Nephron progenitor cell (in vitro differentiated cells): ENCODE measurements at places on chromosomes 6 and 20.

GRCh38 chr20:11222243-11222642 lies 548.4 kb upstream of the JAG1 start:
- peaks cover 17% of the 10 kb centered on the region for H3K4me1 ChIP-seq
- no peak for DNase-seq
- H3K4me3 ChIP-seq, result no peak overlapping the region
- H3K36me3 ChIP-seq, result no peaks in the 10 kb centered on the region
- no peaks in the 10 kb centered on the region for H3K27me3 ChIP-seq

- peaks cover 5% of the 10 kb centered on the region for H3K36me3 ChIP-seq
- H3K27me3 ChIP-seq, result peaks cover 4% of the 10 kb centered on the region
- peaks cover 26% of the 10 kb centered on the region for H3K4me1 ChIP-seq
- H3K4me3 ChIP-seq, result peak within 1 kb of the TSS; percentile 88
- peak within 1 kb of the TSS; percentile 85 for H3K27ac ChIP-seq
- DNase-seq, result peak; percentile 98
Observed at GRCh38 chr6:34248727-34249468, at the start of gene SMIM29. Gene SMIM29 (minus strand): TSS chr6:34249006. CDS start chr6:34247791, 1,215 bp downstream.

- no peak overlapping the region for H3K4me3 ChIP-seq
- no peak overlapping the region for H3K27ac ChIP-seq
- no peak for DNase-seq
- H3K27me3 ChIP-seq, result peaks cover 4% of the 10 kb centered on the region
- no peaks in the 10 kb centered on the region for H3K36me3 ChIP-seq
- H3K4me1 ChIP-seq, result peaks cover 13% of the 10 kb centered on the region
Observed at GRCh38 chr6:27066381-27066780, 181.1 kb upstream of the PRSS16 start.

- H3K36me3 ChIP-seq, result no peaks in the 10 kb centered on the region
- peak overlapping the region; percentile 47 for H3K4me3 ChIP-seq
- peaks cover 61% of the 10 kb centered on the region for H3K27me3 ChIP-seq
- peaks cover 24% of the 10 kb centered on the region for H3K4me1 ChIP-seq
- peak overlapping the region; percentile 2 for H3K27ac ChIP-seq
Observed at GRCh38 chr6:33976437-33977360, 169.2 kb downstream of the GRM4 start.

- DNase-seq, result no peak
- H3K4me1 ChIP-seq, result peaks cover 17% of the 10 kb centered on the region
- peaks cover 4% of the 10 kb centered on the region for H3K27me3 ChIP-seq
- no peak overlapping the region for H3K4me3 ChIP-seq
- peak overlapping the region; percentile 81 for H3K27ac ChIP-seq
Observed at GRCh38 chr6:73558624-73559398, 38.0 kb upstream of the EEF1A1 start.

- H3K27me3 ChIP-seq, result no peaks in the 10 kb centered on the region
- H3K4me3 ChIP-seq, result no peak overlapping the region
- DNase-seq, result no peak
- H3K4me1 ChIP-seq, result peaks cover 13% of the 10 kb centered on the region
- H3K36me3 ChIP-seq, result no peaks in the 10 kb centered on the region
Observed at GRCh38 chr6:84685983-84686584, 78.3 kb downstream of the TBX18 start.

- no peak for DNase-seq
- peaks cover 36% of the 10 kb centered on the region for H3K4me1 ChIP-seq
- peaks cover 16% of the 10 kb centered on the region for H3K27me3 ChIP-seq
- H3K4me3 ChIP-seq, result no peak overlapping the region
- H3K36me3 ChIP-seq, result no peaks in the 10 kb centered on the region
Observed at GRCh38 chr6:36320475-36320874, 16.2 kb downstream of the BNIP5 start.

GRCh38 chr20:42686057-42686456 lies 503.6 kb downstream of the PTPRT start:
- H3K36me3 ChIP-seq, result no peaks in the 10 kb centered on the region
- no peak overlapping the region for H3K27ac ChIP-seq
- no peak for DNase-seq
- H3K4me3 ChIP-seq, result no peak overlapping the region
- H3K4me1 ChIP-seq, result no peaks in the 10 kb centered on the region

GRCh38 chr20:44736170-44737021 lies 9.3 kb upstream of the KCNK15 start:
- H3K27me3 ChIP-seq, result peaks cover 8% of the 10 kb centered on the region
- H3K27ac ChIP-seq, result no peak overlapping the region
- H3K4me3 ChIP-seq, result no peak overlapping the region

GRCh38 chr6:140485740-140486449 lies 1111.4 kb upstream of the CITED2 start:
- H3K4me3 ChIP-seq, result no peak overlapping the region
- no peaks in the 10 kb centered on the region for H3K36me3 ChIP-seq
- H3K27ac ChIP-seq, result no peak overlapping the region
- H3K27me3 ChIP-seq, result no peaks in the 10 kb centered on the region
- no peak for DNase-seq
- no peaks in the 10 kb centered on the region for H3K4me1 ChIP-seq

GRCh38 chr20:24736131-24736843 lies 212.8 kb upstream of the CST7 start:
- H3K4me3 ChIP-seq, result no peak overlapping the region
- H3K27me3 ChIP-seq, result no peaks in the 10 kb centered on the region
- no peak for DNase-seq
- H3K36me3 ChIP-seq, result no peaks in the 10 kb centered on the region
- H3K4me1 ChIP-seq, result peaks cover 32% of the 10 kb centered on the region

- no peak for DNase-seq
- peaks cover 59% of the 10 kb centered on the region for H3K4me1 ChIP-seq
- H3K27ac ChIP-seq, result no peak overlapping the region
Observed at GRCh38 chr6:52591832-52592231, 15.0 kb upstream of the TRAM2 start.

DNA sequence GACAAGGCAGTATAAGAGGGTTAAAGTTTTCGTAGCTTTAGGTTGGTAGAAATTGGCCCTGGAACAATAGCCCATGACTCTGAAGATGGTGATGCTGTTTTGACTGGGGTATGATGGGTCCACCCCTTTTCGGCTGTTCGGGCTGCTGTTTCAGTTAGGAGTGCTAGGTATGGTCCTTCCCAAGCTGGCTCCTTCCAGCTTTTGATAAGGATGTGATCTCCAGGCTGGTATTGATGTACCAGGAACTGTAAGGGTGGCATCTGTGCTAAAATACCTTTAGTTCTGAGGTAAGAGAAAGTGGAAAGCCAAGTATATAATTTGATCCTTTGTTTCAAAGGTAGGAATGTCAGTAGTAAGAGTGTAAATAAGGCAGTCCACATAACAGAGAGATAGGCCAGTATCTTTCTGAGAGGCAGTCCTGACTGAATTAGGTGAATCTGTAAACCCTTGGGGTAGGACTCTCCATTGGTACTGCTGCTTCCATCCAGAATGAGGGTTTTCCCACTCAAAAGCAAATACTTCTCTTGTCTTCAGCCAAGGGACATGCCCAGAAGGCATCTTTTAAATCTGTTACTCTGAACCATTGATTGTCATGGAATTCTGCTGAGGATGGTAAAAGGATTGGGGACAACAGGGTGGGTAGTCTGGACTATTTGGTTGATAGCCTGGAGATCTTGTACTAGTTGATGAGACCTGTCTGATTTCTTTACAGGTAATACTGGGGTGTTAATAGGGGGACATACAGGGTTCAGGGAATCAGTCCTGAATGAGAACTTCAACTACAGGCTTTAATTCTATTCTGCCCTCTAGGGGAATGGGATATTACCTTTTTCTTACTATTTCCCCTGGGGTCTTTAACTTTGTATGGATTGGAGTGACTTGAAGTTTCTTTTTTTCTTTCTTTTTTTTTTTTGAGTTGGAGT lies 6.1 kb upstream of the ZNFX1 start:
- H3K4me3 ChIP-seq, result peak overlapping the region; percentile 95
- peaks cover 82% of the 10 kb centered on the region for H3K4me1 ChIP-seq
- H3K36me3 ChIP-seq, result peaks cover 100% of the 10 kb centered on the region
- peak overlapping the region; percentile 36 for H3K27ac ChIP-seq

- DNase-seq, result no peak
- H3K27me3 ChIP-seq, result peaks cover 4% of the 10 kb centered on the region
- no peak overlapping the region for H3K4me3 ChIP-seq
- H3K27ac ChIP-seq, result no peak overlapping the region
Observed at GRCh38 chr6:22829070-22829469, 259.7 kb downstream of the HDGFL1 start.

DNA sequence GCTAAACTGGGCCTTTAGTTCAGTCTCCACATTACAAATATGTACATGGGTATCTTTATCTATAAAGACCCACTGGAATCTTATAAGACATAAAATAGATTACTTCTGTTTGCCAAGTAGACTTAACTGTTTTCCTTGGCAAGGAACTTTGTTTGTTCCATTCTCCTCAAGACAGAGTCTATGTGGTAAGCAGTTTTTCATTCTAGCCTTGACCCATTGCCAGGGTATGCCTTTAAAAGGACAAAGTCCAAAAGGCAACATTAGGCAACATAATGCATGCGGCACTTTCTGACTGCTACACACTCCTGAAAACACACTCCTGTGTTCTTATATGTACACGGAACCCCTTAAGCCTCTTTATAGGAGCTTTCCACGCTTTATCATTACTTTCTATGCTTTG lies 20.4 kb downstream of the VNN1 start:
- peaks cover 6% of the 10 kb centered on the region for H3K27me3 ChIP-seq
- no peak overlapping the region for H3K27ac ChIP-seq
- H3K4me3 ChIP-seq, result no peak overlapping the region
- H3K4me1 ChIP-seq, result no peaks in the 10 kb centered on the region
- peaks cover 10% of the 10 kb centered on the region for H3K36me3 ChIP-seq

DNA sequence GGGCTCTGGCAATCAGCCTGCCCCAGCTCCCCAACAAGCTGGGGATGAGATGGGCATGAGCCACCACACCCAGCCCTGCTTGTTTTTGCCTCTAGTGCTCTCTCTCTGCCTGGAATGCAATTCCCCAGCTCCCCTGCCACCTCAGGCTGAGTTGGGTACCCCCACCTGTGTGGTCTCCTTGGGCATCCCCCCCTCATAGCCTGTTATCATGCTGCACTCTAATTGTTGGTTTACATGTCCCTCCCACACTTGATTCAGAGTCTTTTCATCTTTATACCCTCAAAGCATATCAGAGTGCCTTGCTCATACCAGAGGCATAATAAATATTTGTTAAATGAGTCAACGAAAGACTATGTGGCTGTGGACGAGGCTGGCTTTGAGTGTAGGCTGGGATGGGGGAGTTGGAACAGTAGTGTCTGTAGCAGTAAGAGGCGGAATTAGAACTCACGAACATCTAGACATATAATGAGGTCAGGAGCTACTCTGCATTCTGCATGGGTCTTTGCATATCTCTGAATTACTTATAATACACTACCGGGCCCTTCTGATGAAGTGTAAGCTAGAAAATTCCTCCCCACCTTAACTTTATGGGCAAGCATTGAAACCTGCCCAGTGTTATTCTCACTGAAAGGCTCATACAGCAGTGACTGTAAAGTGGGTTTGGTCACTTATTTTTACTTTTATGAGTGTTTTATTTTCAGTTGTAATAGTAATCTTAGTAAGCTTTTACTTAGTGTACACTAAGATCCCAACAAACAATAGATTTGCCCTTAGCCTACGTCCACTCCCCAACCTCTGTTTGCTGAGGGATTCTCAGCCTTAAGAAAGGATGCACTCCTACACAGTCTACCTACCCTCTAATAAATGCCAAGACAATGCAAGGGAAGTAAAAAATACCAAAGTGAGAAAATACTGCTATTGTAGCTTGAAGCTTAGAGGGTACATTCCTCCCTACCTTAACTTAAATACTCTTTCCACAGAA lies 58.7 kb downstream of the EDN1 start:
- H3K27ac ChIP-seq, result no peak overlapping the region
- H3K27me3 ChIP-seq, result peaks cover 8% of the 10 kb centered on the region
- DNase-seq, result no peak
- peaks cover 3% of the 10 kb centered on the region for H3K36me3 ChIP-seq
- peaks cover 15% of the 10 kb centered on the region for H3K4me1 ChIP-seq
- no peak overlapping the region for H3K4me3 ChIP-seq

DNA sequence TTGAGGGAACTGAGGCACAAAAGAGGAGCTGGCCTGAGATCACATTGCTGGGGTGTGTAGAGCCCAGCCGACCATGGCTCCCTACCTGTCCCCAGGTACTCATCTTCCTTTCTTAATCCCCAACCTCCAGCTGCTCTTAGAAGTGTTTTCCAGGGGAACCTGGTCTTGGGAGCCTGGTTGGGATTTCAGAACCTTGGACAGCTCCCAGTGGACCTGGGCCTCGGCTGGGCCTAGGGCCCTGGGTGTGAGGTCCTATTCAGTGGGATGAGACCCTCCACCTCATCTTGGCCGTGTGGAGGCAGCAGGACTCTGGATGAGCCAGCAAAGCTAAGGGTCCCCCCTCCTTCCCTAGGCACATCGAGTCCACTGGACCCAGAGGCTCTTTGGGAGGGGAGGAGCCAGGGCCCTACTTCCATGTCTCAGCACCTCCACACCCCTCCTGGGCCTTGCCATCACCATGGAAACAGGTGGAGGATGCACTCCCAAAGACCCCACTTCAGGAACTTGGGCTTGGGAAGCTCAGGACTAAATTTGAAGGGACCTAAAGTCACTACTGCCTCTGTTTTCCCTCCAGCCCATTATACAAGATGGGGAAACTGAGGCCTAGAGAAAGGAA lies 38.5 kb downstream of the DLGAP4 start:
- H3K36me3 ChIP-seq, result no peaks in the 10 kb centered on the region
- H3K27ac ChIP-seq, result no peak overlapping the region
- peaks cover 6% of the 10 kb centered on the region for H3K27me3 ChIP-seq

DNA sequence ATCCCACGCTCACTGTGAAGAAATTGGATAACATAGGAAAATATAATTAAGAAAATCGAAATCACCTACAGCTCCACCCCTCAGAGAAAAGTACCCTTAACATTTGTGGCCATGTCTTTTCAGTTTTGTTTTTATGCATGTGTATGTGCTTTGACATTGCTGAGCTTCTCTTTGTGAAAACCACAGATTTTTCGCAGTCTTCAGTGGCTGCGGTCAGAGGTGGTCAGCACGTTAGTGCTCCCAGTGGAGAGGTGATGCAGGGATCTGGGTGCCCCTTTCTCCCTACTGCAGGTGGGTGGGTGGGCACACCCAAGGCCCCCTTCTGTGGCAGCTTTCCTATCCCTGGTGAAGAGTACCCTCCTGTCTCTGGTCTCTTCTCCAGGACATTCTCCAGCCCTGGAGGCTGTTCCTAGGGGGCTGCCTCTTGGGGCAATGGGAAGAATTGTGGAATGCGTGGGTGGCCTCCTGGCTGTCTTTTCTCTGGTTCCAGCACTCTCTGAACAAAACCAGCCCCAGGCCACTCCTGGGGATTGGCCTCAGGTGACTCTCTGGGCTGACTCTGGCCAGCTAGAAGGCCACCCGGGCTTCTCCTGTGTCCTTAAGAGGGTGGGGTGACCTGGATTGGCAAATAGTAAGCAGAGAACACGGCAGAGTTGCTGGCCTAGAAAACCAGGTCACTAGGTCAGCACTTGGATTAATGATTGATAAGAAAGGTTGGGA lies 49.8 kb upstream of the FANCE start:
- no peaks in the 10 kb centered on the region for H3K27me3 ChIP-seq
- peaks cover 34% of the 10 kb centered on the region for H3K4me1 ChIP-seq
- H3K36me3 ChIP-seq, result peaks cover 14% of the 10 kb centered on the region
- H3K27ac ChIP-seq, result peak overlapping the region; percentile 15
- DNase-seq, result no peak
- no peak overlapping the region for H3K4me3 ChIP-seq

- H3K4me1 ChIP-seq, result peaks cover 55% of the 10 kb centered on the region
- DNase-seq, result peak; percentile 22
- H3K4me3 ChIP-seq, result peak overlapping the region; percentile 92
- no peaks in the 10 kb centered on the region for H3K36me3 ChIP-seq
- H3K27me3 ChIP-seq, result peaks cover 52% of the 10 kb centered on the region
- H3K27ac ChIP-seq, result no peak overlapping the region
Observed at GRCh38 chr20:52103335-52103912, 88.2 kb downstream of the ZFP64 start.
